ENCODE measurements at places on chromosomes 6 and 20. TPM values are rescaled to one million over a fixed set of nuclear protein-coding genes. Genes with fewer than 3 reads are reported as not detected.

HAO1 gene
- not detected for total RNA-seq

HCRTR2 gene
- total RNA-seq, result not detected

NINL gene
- 4.7 TPM for total RNA-seq

CNKSR3 gene
- total RNA-seq, result 12.8 TPM

MATN4 gene
- total RNA-seq, result not detected

BPI gene
- total RNA-seq, result not detected

WFDC12 gene
- not detected for total RNA-seq

FRMD1 gene
- not detected for total RNA-seq

FBXO30 gene
- total RNA-seq, result 40.6 TPM

CLPSL2 gene
- not detected for total RNA-seq

- peak; percentile 94 for DNase-seq
Measured at GRCh38 chr20:50224531-50225255, 34.1 kb downstream of the CEBPB start.

GRCh38 chr20:24980291-24981053 lies 12.1 kb downstream of the APMAP start:
- no peak for DNase-seq

GRCh38 chr20:38645980-38646858 lies 44.6 kb downstream of the ARHGAP40 start:
- peak; percentile 66 for DNase-seq

DNA sequence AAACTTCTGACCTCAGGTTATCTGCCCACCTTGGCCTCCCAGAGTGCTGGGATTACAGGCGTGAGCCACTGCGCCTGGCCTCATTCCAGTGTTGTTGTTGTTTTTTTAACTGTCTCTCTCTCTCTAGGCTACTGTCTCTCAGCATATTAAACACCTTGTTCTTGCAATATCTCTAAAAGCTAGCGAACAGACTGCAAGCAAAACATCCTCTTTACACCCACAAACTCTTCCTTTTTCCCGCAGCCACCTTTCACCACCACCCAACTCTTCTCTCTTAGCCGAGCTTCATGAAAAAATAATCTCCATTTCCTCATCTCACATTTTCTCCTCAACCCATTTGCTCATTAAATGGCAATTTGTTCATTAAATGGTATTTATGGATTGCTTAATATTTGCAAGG lies 45.5 kb downstream of the SGK1 start:
- no peak for DNase-seq

DNA sequence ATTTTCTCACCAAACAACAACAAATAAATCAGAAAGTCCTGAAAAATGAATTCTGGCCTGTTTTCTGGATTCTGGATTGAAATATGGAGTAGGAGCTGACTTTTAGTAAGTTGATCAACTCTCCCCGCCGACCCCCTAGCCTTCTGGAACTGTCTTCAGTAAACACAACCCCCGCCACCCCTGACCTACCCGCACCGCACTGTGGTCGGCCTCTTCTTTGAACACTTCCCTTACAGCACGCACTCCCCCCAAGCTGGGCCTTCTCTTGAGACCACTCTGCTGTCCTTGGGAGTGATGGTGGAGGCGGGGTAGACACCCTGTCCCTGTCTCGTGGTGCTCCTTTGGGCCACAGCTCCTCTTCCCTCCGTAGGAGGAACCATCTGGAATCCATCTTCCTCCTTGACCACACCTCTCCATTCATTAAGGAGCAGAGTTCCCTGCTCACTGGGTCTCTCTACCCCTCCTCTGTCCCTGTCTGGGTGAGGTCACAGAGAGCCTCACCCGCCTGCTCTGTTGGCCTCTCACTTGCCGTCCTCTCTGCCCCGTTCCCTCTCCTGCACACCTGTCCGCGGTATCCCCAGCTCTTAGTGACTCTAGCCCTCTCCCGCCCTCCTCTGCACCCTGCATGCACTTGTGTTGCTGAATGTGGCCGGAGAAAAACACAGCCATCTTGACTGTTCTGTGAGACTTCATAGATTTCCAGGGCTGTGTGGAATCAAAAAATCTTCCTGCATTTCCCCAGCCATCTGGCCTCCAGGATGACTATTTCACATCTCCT lies 19.1 kb downstream of the SYNJ2 start:
- DNase-seq, result no peak

DNA sequence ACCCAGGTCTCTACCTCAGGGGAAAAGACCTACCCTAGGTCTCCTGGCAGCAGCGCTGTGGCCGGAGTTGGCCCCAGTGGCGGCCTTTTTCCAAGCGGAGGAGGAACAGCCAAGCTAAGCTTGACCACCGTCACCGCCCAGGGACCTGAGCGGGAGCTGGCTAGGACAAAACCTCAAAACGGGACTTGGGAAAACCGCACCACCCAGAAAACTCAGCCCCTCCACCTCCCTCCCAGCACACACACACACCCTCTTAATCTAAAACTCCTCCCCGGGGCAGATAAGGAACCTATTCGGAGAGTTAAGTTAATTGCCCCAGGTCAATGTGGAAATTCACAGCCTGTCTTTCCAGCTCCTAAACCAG lies 2.7 kb upstream of the TRERF1 start:
- DNase-seq, result peak; percentile 16

DNA sequence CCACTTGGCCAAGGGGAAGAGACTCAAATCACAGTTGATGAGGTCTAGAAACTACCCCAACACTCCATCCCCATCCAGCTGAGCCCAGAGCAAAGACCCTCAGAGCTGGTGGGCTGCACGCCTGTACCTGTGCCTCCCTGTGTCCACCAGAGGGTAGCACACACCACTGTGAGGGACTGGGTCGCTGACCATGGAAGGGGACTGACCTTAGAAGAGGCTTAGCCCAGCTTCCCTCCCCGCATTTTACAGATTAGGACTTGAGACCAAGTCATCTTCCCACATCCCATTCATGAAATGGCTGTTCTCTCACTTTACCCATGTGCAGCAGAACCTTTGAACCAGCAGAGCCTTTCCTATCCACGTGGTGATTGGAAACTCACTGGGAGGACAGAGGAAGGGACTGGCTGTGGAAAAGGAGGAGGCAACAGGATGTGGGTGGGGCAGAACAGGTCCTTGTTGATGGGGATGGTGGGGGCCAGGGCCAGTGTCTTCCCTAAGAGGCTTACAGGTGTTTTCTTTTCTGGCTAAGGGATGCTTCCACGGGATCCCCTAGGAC lies 44.3 kb downstream of the CPXM1 start:
- peak; percentile 61 for DNase-seq

DNA sequence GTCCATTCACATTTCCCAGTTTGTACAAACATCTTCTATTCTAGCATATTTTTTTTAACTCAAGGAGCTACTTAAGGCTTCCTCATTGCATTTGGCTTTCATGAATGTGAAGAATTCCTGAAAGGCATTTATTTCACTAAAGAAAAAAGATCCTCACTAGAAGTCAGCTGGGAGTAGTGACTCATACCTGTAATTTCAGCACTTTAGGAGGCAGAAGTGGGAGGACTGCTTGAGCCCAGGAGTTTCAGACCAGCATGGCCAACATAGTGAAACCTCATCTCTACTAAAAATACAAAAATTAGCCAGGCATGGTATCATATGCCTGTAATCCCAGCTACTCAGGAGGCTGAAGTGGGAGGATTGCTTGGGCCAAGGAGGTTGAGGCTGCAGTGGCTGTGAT lies 30.9 kb upstream of the XRN2 start:
- no peak for DNase-seq

- DNase-seq, result peak; percentile 41
Measured at GRCh38 chr6:54892831-54893230, 46.3 kb downstream of the FAM83B start.

DNA sequence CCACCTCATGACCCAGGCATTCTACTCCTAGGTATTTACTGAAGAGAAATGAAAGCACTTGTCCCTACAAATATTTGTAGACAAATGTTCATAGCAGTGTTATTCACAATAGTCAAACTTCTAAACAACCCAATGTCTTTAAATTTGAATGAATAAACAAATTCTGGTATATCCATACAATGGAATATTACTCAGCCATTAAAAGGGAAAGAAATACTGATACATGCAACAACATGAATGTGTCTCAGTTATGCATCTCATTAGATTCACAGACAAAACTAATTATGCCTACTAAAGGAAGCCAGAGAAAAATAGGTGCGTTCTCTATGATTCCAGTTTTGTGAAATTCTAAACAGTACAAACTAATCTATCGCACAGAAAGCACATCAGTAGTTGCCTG lies 30.7 kb downstream of the MDFI start:
- no peak for DNase-seq

GRCh38 chr6:71490876-71491275 lies 202.3 kb downstream of the OGFRL1 start:
- DNase-seq, result peak; percentile 60

- DNase-seq, result no peak
Measured at GRCh38 chr6:155962276-155962675, 506.6 kb upstream of the NOX3 start.

GRCh38 chr20:49560646-49561045 lies 7.3 kb downstream of the PTGIS start:
- no peak for DNase-seq

DNA sequence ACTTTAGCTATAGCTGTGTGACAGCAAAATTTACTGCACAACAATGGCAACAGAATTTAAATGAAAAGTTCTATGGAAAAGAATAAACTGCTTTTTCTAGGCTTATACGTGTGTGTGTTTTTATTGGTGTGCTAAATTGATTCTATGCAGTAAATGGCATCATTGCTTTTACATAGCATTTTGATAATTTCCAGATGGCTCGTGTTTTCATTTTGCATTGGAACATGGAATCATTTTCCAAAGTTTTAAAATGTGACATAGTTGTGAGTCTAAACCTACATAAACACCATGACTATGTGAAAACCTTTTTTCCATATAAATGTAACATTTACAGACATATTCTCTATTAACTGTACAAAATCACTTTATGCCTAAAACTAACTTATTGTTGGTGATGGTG lies 127.8 kb downstream of the SIM1 start:
- DNase-seq, result no peak

DNA sequence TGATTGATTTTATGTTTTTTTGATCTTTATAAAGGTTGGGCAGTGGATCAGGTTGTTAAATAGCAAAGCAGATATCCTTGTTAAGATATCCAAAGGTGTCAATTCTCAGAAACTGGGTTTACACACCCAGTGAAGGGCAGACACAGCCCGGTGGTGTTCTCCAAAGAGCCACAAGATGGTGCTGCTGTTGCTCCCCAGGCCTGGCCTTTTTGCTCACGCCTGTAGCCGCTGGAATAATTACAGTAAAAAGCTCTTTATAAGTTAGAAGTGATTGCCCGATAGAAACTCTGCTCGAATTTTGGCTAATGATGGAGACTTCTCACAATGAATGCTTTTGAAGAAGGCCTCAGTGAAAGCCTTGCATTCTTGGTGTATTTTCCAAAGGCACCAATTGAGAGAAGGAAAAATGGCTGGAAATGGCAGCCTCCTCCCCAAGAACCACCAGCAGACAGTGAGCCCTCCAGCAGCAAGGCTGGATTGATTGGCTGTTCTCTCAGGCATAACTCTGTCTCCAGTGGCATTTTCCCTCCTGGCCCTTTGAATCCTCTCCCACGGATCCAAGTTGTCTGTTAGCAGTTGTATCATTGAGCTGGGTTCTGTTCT lies 120.5 kb upstream of the CHD6 start:
- DNase-seq, result peak; percentile 35

DNA sequence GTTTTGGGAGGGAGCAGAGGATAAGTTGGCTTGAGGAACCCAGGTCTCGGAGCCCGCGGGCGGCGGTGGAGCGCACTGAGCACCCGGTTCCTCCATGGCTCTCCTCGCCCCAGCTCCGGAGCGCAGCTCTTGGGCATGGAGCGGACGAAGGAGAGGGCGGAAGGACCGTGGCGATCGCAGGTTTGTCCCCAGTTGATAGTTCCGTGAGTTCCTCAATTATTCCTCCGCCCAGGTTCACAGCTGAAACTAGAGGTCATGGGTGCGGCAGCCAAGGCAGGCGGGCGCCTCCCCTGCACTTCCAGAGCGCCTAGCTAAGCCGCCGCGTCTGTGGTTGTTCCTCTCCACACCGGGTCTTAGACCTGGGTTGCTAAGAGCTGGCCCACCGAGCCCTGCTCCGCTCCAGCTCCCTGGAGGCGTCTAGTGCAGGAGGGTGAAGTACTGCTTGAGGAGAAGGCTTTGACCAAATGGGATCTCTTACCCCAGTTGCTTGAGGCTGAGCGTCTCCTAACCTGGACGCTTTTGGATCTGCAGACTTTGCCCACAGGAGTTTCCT lies at the start of gene HTR1B:
HTR1B (minus strand) TSS at position 184 of the 553 bp plus-strand sequence; CDS start at position 96, 88 bp downstream.
- peak; percentile 29 for DNase-seq

DNA sequence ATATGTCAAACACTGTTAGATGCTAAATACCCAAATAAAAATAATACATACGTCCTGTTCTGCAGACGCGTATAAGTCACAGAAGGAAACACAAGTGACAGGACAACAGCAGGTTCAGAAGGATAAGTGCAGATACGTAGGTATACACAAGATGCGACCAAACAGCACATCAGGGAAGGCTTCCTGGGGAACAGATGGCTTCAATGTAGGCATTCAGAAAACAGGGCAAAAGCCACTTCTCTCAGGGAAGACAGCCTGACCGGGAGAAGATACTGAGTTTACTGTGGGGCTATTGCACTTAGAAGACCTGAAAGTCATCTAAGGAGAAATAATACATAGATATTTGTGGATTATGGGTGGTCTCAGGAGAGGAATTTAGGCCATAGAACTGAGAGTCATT lies 1.9 kb downstream of the HLA-DPA1 start:
- DNase-seq, result no peak

GRCh38 chr6:21103626-21104224 lies 489.8 kb upstream of the SOX4 start:
- no peak for DNase-seq

DNA sequence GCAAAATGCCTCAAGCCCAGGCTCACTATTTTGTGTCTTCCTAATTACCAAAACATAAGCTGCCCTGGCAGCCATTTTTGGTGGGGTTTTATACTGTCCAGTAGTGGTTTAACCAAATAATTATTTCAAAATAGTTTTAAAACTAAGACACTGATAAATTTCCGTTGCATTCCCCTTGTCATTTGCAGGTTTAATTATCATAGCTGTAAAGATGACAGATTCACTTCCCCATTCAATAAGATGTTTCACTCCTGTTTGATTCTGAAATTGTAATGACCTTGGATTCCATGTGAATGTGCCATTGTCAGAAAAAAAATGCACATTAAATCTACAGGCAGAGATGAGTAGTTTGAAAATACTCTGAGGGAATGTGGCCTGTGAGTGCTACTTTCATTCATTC lies 172.0 kb downstream of the COL9A1 start:
- no peak for DNase-seq

DNA sequence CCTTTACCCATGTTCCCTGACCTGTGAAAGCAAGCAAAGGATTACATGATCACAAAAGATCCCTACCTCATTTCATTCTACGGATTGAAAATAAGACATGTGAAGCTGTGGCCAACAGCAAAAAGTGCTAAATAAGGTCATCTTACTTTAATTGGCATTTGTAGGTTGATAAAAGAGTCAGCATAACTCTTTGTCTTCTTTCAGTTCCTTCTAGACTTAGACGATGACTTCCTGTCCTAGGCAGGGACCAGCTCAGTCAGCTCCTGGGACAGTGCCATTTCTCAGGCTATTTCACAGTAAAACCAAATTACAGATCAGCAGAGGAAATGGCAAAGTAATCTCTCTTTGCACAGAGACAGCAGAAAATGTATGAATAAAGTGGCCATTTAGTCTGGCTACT lies 480.7 kb downstream of the RFPL4B start:
- peak; percentile 27 for DNase-seq

Data from myocyte (in vitro differentiated cells).